ENCODE measurements at places on chromosomes 16 and 17.

- DNase-seq: no peak
Observed at GRCh38 chr17:34015253-34015652, 239.8 kb upstream of the CCL2 start.

DNA sequence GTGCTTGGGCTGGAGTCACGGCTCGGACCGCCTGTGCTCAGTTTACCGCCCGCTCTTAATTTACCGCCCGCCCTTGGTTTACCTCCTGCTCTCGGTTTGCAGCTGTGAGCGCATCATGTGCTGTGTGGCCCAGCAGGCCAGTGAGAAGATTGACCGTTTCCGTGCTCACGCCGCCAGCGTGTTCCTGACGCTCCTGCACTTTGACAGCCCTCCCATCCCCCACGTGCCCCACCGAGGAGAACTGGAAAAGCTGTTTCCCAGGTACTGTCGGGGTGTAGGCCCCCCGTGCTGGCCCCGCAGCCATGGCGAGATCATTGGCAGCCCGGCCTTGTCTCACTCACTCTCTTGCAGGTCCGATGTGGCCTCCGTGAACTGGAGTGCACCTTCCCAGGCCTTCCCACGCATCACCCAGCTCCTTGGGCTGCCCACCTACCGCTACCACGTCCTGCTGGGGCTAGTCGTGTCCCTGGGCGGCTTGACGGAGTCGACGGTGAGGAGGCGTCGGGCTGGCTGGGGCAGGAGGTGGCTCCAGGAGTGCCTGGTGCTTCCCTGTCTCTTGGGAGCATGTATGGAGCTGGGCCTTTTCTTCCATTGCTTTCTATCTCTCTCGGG, 89.3 kb upstream of the ZNF750 start:
- no peak for DNase-seq

DNA sequence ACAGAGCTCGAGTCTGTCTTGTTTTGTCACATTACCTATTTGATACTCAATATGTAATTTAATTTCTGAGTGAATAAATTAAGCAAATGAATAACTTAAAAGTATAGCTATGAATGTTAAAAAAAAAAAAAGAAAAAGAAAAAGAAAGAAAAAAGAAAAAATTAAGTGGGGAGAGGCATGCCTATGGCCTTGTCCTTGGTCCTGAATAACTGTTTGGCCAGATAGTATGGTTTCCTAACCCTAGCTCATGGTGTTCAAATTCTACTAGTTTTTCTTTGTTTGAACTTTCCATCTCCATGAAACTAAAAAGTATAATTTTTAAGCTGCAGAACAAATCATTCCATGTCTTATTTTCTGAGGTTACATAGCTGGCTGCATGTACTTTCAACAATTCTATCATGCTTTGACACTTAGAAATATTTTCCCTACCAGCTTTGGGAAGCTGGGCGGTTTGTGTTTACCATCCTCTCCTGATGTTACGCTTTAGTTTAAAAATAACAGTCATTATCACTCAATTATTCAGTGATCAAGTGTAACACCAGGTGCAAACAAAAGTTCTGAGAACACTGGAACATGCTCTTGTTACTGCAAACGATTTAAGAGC, 31.8 kb downstream of the TOX3 start:
- DNase-seq: no peak

DNA sequence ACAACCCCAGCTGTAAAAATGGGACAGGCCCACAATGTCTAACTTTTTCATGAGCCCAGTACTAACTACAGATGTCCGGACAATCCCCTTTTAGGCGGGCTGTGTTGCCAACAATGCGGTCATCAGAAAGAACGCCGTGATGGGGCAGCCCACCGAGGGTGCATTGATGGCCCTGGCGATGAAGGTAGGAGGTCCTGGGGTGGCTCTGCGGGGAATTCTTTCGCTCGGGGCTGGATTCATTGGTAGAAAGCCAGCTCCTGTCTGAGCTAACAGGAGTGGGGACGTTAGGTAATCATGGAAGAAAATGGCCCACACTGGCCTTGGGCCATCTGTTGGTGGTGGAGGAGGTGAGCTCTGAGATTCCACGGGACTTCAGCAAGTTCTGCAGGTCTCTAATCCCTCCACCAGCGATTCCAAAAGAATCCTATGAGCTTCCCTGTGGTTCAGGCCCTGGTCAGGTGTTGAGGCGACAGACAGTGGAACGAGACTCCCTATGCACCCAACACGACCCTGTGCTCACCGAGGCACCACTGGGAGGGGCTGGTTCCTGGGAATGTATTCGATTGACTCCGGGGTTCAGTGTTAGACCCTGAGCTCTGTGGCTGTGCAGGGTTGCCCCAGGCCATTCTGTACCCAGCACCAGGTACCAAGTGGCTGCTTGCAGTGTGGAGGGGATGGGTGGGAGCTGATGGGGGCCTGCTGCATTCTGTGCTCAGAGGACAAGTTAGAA, 61.9 kb downstream of the MEAK7 start:
- no peak for DNase-seq

GRCh38 chr16:67542464-67542863, 13.8 kb downstream of the RIPOR1 start:
- peak; percentile 58 for DNase-seq

DNA sequence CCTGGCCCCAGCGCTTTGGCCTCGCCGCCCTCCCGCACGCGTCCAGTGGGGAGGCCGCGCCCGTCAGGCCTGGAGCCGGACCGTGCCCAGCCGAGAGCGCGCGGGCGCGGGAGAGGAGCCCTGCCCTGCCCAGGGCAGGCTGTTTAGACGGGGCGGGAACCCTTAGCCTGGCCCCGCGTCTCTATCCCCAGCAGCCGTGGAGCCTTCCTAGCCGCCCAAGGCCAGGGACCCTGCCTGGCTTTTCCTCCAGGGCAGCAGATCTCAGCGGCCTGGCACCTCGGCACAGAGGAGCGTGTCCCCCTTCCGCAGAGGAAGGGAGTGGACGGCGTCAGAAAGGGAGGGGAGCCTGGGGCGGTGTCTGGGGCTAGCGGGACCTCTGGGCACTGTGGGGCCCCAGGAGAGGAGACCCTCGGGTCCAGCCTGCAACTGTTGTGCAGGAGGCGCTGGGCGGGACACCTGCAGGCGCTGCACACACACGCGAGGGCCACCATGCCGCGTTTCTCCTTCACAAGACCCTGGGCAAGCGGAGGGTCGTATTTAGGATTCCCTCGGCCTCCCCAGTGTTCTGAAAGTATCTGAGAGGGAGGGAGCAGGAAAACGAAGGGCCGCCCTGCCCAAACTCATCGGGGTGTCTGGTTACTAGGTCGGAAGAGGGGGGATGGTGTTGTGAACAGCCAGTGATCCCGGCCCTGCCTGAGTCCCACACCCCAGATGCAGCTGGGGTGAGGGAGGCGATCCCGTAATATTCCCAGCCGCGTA, 2.3 kb upstream of the NPTX1 start:
- no peak for DNase-seq

- DNase-seq: no peak
Observed at GRCh38 chr16:69831212-69832123, 69.3 kb downstream of the WWP2 start.

DNA sequence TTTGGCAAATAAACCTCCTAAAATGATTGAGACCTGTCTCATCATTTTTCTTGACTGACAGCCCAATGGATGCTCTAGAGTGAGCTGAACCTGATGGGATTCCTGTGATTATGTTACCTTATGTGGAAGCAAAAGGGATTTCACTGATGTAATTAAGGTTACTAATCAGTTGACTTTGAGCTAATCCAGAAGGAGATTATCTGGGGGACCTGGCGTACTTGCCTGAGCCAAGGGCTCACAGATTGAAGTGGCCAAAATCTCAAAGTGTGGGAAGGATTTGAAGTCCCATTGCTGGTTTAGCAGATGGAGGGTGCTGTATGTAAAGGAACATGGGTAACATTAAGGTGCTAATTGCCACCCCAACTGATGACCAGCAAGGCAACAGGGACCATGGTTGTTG, 214.0 kb downstream of the CPPED1 start:
- no peak for DNase-seq

DNA sequence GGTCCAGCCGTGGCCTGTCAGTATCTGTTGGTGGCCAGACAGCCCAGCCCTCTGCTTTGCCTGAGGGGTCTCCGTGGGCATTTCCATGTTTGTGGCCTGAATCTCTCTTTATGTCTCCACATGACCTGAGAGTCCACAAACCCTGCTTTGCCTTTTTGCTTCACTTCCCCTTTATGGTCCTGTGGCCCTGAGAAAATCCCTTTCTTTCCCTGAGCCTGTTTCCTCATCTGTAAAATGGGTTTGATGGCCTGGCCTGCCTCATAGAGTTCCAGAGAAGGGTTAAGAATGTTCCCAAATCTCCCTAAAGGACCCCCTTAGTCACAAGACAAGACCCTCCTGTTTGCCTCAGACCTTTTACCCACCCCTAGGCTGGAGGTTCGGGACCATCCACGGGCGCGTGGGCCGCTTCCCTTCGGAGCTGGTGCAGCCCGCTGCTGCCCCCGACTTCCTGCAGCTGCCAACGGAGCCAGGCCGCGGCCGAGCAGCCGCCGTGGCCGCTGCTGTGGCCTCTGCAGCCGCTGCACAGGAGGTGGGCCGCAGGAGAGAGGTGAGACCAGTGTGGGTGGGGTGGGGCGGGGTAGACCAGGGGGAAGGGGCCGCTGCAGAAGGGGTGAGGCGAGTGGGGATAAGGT, 26.2 kb upstream of the ALKBH5 start:
- DNase-seq: no peak

GRCh38 chr16:87412996-87413421, 20.9 kb downstream of the MAP1LC3B start:
- DNase-seq: no peak

DNA sequence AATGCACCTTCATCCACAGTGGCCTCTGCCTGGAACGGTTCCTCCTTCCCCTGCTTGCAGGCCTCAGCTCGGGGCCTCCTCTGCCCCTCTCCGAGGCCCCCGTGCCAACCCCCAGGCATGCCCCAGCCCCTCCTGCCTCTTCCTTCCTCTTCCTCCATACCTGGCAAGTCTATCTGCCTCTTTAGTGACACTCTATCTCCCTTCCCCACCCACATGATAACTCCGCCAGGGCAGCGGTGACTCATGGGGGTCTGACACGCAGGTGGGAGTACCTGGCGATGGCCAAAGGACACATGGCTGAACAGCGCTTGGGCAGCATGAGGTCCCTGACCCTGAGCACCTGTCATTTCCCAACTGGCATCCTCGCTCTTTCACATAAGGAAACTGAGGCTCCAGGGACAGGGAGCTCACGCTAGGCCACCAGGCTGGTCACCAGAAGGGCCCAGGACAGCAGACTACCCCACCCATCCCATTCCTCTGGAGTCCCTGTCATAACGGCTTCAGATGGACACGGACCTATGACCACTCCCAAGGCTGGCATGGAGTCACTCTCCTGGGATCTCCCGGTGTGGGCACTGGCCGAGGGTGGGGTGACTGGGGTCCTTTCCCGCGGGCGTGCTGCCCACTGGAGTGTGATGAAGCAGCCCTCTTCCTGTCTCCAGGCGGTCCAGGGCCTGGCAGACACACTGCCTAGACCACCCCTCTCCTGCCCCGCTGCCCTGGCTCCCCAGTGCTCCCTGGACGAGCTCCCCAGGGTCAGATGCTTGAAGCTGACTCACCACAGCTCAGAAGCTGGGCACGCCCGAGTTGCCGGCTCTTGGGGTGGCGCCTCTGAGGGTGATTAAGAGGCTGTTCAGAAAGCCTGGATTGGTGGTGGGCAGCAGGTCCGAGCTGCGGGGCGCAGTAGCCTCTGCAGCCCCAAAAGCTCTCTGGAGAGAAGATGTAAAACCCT, 100.6 kb downstream of the ENGASE start:
- DNase-seq: no peak

DNA sequence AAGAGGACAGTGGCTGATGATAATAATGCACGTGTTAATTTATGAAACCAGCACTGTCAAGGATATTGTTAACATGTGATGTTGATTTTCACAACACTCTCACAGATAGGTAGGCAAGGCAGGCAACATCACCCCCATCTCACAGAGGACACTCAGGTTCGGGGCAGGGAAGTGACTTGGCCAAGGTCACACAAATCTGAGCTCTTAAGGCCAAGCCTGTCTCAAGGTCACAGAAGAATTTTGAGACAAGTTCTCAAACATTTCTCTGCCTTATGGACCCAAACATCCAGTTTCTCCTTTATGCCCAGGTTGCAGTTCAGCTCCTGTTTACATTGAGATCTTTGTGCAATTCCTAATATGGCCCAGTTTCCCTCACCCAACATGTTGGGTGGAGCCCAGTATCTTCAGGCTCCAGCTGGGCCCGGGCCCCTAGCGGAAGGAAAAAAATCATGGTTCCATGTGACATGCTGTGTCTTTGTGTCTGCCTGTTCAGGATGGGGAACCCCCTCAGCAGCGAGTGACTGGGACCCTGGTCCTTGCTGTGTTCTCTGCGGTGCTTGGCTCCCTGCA, 1.3 kb downstream of the SLC2A4 start:
- DNase-seq: no peak
